Activated naive CD4-positive, alpha-beta T cell treated with Interleukin-2 at 50 U/mL for 16 hours (primary cell): ENCODE measurements at places on chromosomes 11 and 22.

GRCh38 chr11:116938471-116939070, 101.1 kb upstream of the APOA1 start:
- DNase-seq = no peak

GRCh38 chr11:57709802-57710367, 2.1 kb downstream of the MED19 start:
- no peak for DNase-seq

DNA sequence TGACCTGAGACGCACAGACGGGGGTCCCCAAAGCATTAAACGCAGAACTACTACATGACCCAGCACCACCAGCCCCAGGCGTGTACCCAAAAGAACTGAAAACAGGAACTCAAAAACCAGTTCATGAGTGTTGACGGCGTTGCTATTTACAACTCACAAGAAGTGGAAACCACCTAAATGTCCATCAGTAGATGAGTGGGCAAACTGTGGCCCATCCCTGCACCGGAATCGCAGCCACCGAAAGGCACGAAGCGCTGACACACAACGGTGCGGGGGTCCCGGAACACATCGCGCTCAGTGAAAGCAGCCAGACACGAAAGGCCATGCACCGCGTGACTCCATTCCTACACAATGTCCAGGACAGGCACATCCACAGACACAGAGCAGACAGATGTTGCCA, 79.2 kb downstream of the TRMU start:
- DNase-seq = no peak

- DNase-seq = no peak
Measured at GRCh38 chr11:113638376-113638775, 67.7 kb downstream of the TMPRSS5 start.

DNA sequence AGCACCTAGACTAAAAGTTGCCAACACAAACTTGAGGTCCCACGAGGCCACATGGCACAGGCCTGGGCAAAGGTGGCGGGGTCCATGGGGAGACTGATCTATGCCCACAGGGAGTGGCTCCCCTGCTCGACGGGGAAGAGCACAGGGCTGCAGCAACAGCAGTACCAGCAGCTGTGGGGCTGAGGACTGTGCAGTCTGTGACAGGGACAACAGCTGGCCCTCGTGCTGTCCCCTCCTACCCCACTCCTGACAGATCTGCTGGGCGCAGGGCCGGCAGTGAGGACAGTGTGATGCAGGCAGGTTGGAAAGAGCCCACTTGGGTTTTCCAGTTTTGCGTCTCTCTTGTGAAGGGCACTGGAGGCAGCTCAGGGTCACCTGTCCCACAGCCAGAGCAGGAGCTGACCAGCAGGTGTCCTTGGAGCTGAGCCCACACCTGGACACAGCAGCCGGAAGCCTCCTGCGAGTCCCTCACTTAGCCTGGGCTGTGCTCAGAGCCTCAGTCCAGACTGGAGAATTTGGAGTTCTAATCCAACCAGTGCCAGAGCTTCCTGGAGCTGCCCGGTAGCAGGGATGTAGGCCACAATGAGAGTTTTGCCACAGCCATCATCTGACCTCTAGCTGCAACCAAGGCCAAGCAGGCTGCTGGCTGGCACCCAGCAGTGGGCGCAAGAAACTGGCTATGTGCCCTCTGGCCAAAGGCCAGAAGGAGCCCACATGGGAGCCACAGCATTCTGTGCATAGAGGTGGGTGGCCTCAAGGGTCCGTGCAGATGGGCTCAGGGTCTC, 3.6 kb upstream of the GAS2L1 start:
- DNase-seq = no peak

GRCh38 chr11:28017816-28018215, 90.1 kb downstream of the KIF18A start:
- no peak for DNase-seq

DNA sequence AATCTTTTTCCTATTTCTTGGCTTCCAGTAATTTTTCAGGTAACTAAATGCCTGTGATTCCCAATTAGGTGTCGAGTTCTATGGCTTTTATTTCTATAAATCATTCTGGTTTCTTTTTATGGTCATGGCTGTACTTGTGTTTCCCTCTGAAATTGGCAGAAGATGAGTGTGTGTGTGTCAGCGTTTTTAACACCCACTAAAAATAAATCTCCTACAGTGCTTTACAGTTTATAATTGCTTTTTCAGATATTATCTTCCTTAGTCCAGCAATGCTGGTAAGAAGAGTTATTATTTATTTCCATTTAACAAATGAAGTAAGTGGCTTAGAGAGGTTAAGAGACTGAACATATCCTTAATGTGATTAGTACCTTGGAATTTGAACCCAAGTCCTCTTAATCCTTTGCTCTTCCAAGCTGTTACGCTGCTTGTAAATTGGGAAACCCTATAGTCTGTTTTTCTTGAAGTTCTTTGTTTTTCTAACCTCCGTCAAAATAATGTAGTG, 125.2 kb downstream of the TEAD1 start:
- no peak for DNase-seq

GRCh38 chr22:45462034-45462655, 40.5 kb upstream of the FBLN1 start:
- no peak for DNase-seq

- DNase-seq = no peak
Measured at GRCh38 chr11:107719073-107719472, 7.2 kb upstream of the SLN start.

- no peak for DNase-seq
Measured at GRCh38 chr22:32164075-32164860, 5.2 kb upstream of the C22orf42 start.

DNA sequence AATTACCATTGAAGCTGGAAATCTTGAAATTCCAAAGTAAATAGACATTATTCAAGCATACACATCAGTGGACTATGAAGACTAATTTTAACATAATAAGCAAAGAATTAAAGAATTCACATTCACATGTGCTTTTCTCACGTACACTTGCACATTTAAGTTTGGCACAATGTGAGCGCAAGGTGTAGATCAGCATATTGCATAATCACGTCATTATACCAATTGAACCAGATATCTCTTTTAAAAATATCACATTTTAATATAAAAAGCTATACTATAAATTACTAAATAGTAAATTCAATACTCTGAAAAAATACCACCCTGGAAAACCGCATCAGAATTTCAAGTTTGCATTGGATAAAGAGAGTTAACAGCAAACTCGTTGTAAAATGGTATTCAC, 60.7 kb downstream of the SESN3 start:
- DNase-seq = no peak

DNA sequence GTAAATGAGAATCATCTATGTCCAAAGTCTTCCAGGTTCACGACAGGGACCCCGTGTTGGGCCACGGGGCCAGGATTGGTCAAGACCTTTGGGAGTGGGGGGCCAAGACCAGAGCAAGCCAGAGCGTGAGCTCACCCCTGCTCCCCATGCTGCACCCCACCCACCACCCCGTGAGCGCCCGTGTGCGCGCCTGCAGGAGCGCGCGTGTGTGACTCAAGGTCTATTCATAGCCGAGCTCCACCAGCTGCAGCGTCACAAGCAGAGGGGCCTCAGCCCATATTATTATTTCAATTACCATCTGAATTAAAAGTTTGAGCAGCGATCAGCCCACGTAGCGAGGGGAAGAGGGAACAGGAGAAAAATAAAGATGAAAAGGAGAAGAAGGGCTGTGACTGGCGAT, 5.2 kb downstream of the KCNJ4 start:
- DNase-seq = no peak

DNA sequence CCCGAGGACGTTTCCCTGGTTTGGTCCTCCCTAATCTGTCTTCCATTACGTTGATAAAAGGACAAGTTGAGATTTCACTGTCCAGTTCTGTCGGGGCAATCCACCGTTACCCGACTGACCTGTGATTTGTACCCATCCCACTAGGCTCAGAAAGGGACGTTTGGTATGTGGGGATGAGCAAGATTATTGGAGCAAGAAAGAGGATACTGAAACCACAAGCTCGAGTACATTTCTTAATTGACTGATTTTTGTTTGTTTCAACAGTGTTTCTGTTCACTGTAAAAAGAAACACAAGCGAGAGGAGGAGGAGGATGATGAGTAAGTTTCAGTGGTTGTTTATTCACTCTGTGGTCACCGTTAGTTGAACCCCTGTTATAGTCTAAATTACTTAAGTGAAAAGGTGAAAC, 969 bp downstream of the CCDC117 start:
- DNase-seq = no peak

DNA sequence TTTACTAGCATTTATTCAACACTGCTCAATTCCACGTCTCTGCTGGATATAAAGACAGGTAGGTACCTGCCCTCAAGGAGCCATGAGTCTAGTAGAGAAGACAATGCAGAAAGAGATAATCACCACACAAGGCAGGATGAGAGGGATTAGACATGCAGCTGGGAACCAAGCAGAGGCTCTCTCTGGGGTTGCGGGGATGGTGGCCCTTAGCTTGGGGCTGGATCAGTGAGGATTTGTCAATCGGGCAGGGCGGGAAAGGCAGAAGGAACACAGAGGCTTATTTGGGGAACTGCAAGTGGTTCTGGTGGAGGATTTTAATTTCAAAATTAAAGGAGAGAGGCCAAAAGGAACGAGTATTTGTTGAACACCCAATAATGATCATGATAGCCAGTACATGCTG, 8.5 kb upstream of the DMC1 start:
- DNase-seq = no peak

DNA sequence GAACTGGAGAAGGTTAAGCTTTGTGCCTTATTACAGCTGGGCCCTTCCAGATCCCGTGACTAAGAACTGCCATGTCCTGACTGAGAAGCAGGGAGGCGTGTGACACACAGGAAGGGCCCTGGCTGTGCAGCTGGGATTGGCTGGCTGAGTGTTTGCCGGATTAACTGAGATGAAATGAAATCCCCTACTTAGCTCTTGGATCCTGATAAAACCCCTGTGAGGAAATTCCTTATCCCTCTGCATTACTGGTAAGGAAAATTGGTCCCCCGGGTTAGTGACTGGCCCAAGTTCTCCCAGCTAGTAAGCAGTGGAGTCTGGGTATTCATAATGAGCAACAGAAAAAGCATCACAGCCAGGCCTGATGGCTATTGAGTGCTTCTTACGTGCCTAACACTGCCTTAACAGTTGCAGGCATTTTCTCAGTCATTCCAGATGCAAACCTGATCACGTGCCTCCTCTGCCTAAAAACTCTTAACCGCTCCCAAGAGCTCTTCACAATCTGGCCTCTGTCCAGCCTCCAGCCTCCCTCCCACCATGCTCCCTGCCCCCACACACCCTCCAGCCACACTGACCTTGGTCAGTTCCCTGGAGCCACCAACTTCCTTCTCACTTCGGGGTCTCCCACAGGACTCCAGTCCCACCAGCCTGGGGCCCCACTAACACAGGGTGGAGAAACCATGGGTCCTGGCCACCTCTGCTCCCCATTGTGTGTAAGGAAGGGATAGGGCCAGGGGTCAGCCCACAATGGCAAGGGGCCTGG, 37.8 kb downstream of the ARRB1 start:
- DNase-seq = no peak

DNA sequence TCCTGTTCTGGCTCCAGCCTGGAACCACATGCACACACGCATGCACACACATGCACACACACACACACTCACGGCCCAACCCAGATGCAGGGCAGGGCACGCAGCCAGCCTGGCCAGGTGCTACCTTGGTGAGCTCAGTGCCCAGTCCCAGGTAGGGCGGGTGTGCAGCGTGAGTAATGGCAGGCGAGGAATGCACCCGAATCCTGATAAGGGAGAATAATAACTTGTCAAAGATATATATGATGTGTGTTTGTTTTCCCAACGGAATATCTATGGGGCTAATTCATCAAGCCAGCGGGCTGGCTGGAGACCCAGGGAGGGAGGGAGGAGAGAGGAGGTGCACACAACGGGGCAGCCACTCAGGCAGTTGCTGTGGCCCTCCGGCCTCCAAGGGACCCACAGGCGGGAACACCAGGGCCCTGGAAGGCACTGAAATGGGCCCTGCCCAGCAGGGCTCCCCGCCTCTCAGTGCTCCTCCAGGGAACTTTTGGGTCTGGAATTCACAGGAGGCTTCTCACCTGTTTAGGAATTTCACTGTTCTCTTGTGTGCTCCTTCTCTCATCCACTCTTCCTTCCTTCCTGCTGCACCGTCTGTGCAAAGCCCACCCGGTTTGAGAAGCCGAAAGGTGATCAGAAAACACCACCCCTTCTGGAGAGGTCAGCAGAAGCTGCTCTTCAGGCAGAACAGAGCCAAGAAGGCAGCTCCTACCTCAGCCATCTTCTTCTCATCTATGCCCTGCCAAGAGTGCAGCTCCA, 79.0 kb downstream of the BUD13 start:
- no peak for DNase-seq

- no peak for DNase-seq
Measured at GRCh38 chr11:11125618-11126017, 227.4 kb downstream of the CSNK2A3 start.
